ENCODE measurements at places on chromosomes 2 and 18. TPM values are rescaled to one million over a fixed set of nuclear protein-coding genes. Genes with fewer than 3 reads are reported as not detected.

The CHRND gene
- total RNA-seq, result not detected

The G6PC2 gene
- total RNA-seq, result not detected

GRCh38 chr18:47407736-47408135, 156.3 kb upstream of the SKOR2 start:
- no peak for DNase-seq

DNA sequence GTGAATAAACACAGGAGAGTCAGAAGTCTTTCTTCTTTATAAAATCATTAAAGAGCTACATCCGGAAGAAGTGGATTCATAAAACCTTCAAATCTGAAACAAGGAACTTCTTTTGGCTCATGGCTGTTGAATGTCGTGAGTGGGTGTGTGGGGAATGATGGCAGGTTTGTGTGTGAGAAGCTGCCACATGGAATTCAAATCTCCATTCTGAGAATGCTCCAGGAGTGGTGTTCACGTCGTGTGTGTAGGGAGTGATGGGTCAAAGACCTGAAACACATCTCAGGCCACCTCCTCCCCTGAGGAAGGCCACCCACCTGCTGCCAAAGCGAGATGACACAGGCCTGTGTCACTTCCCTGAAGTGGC, 28.9 kb downstream of the FAM228A start:
- DNase-seq, result no peak

DNA sequence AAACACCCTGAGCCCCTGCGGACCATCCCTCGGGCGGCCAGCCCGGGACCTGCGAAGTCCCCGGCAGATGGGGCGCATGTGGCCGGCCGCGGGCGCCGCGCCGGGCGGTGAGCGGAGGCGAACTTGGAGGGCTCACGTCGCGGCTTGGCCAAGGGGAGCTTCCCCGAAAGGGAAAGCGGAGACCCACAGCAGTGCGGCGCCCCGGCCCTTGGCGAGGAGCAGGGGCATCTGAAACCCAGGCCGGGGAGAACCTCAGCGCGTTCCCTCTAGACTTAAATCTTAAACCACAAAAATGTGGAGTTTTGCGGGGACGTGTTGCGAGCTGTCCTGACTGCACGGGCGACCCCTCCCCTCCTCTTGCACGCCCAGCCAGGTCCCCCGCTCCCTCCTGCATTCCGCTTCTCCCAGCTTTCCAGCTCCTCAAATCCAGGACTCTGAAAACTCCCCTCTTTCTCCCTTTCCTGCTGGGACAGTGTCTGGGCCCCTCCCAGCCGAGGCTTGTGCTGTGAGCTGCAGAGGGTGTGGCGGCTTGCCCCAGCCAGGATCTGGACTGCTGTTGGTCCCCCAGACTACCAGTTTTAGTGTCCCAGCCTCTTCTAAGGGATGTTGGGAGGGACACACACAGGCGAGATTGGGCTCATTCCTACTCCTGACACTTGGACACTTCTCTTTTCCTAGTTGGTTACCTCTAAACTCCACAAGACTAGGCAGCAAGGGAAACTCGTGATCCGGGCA, 1.3 kb downstream of the FMNL2 start:
- peak; percentile 13 for DNase-seq

DNA sequence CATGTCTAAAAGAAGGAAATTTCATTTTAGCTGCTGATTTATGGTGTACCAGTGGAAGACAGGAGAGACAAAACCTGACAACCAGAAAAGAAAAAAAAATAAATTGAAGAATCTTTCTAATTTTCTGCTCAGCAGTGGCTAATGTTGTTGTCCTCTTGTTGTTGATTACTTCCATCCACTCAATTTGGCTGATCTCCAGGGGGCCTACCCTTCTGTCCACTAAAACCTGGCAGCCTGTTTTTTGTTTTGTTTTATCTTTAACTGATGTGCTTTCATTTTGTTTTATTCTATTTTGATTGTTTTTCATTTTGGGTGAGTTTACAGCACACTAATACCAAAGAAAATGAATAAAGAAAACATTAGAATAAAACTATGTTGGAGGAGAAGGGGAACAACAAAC, 27.4 kb downstream of the TFPI start:
- no peak for DNase-seq
